ENCODE measurements at places on chromosomes 5 and 9.

- DNase-seq: peak; percentile 99
Observed at GRCh38 chr9:137240841-137241489, at the start of gene TUBB4B. TUBB4B (plus strand) TSS chr9:137241287; CDS start chr9:137241361, 74 bp downstream.

DNA sequence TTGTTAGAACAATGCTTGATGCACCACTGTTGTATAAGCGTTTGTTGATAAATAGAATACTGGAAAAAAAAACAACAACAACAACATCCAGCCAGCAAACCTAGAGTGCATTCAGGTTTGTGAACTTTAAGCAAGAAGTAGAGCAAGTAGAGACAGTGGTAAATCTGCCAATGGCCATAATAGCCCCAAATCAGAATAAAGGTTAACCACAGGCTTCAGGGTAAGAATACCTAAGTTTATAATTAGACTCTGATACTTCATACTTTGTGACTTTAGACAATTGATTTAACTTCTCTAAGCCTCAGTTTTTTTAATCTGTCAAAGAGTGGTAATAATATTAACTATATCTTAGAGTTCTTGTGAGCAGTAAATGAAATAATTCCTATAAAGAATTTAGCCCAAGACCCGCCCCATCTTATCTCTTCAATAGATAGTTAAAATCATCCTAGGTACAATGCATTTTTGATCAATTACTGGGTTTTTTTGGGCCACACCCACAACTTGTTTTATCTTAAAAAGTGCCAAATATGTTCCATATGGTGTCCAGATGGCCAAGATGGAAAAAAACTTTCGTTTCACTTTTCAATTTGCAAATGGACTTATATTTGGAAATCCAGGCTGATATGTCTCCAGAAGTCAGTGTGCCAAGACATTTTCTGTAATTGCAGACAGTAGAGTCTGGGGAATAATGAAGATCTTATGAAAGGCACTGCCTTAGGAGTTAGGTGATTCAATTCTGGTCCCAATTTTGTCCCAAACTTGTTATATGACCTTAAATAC is 24.5 kb upstream of the DPYSL3 start:
- no peak for DNase-seq

GRCh38 chr5:153456354-153456753 is 34.1 kb upstream of the GRIA1 start:
- no peak for DNase-seq

GRCh38 chr9:6096821-6097220 is 81.4 kb upstream of the RANBP6 start:
- DNase-seq: no peak

DNA sequence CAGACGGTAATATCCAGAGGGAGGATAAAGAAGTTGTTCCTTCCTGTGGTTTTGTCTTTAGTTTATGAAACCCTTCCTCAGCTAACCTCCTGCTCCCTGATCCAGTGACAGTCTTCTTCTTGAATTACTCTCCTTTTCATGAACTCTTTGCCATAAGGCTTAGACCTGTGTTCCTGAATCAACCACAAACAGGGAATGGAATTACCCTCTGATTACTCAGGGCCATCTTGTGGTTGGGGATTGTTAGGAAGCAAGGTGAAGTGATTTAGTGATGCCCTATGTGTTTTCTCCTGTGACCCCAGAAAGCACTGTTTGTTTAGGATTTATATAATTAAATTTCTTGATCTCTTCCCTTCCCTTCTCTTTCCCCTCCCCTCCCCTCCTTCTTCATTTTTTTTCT is 409.1 kb downstream of the TAF11L14 start:
- no peak for DNase-seq

Measured in stimulated activated CD8-positive, alpha-beta memory T cell treated with anti-CD3 and anti-CD28 coated beads, Interleukin-7, amount 100 ng/mL, for 4 hours (primary cell).